ENCODE measurements at places on chromosomes 3 and 15.

GRCh38 chr3:99842826-99843589 is 25.3 kb downstream of the CMSS1 start:
- no peak for DNase-seq

GRCh38 chr15:38864122-38864521 is 299.5 kb upstream of the RASGRP1 start:
- DNase-seq: no peak

- no peak for DNase-seq
Measured at GRCh38 chr3:140500473-140500872, 177.4 kb upstream of the TRIM42 start.

GRCh38 chr3:47650294-47650693 is 71.6 kb upstream of the CSPG5 start:
- DNase-seq: no peak

DNA sequence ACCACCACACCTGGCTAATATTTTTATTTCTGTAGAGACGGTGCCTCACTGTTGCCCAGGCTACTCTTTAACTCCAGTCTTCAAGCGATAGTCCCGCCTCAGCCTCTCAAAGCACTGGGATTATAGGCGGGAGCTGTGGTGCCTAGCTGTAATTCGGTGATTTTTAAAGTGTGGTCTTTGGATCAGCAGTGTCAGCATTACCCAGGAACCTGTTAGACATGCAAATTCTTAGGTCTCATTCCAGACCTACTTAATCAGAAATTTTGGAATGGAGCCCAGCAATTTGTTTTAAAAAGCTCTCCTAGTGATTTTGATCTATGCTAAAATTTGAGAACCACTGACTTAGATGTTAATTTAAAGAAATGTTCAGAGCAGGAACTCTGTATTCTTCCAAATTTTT is 51.9 kb downstream of the GOLM2 start:
- DNase-seq: no peak
